ENCODE measurements at places on chromosomes 4 and X. TPM values are rescaled to one million over a fixed set of nuclear protein-coding genes. Genes with fewer than 3 reads are reported as not detected.

- DNase-seq: no peak
These were observed 115.6 kb downstream of the REPS2 start for GRCh38 chrX:17062065-17062464.

DNA sequence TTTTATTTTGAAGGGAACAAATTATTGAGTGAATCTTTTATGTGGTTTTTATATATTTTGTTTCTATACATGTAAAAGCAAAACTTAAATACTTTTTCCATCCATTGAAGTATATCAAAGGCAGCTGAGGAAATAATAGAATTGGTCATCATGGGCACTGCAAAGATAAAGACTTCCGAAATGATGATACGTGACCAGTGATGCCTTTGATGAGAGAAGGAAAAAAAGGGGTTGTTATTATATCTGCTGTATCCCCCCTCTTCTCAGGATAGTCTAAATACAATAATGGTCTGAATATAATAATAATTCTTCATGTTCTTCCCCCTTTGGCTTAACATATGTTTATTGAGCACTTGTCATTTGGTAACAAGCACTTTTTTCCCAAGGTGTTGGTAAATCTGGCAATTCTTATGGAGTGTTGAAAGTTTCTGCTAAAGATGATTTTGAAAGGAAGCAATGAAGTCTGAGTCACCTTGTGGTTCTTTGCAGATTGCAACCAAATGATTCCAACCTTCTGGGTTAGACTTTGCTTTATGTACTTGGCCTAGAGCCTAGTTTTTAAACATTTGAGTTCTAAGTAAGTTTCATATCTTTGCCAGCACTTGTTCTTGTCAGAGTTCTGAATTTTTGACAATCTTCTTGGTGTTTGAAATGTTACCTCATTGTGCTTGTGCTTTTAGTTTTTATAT, 60.8 kb downstream of the USP9X start:
- DNase-seq: no peak

DNA sequence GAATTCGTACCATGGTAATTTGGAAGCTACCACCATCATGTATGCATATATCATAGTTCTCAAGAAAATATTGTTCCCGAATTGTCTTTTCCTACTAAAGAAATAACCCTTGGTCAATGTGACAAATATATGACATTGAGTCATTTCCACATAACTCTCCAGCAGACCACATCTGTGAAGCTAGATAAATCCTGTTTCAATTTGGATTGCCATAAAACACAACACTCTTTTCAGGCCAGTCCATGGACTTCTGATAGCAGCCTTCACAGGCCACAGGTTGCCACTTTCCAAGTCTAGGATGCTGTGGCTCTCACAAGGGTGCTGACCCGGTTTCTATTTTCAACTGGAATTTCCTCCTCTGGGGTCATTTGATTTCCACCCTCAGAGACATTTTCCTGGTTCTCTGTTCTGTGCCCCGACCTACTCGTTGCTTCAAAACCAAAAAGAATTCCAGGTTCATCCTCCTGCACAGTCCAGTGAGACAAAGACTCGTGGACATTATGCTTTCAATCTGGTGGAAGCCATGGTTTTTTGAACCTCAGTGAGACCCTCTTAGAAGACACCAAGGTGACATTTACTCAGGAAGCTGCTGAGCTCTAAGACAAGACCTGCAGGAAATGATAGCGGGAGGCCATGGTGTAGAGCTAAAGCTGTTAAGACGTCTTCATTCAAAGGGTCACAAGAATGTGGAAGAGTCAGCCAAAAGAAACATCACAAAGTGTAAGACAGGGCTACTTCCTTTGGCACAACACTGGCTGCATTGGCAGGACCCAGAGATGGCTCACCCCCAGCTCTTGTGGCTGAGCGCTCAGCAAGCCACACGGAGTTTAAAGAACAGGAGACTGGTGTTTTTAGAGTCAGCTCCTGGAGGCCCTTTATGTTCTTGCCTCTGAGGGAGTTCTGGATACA, 119.8 kb downstream of the AMELX start:
- no peak for DNase-seq

GRCh38 chrX:119272882-119273419, 36.9 kb downstream of the PGRMC1 start:
- no peak for DNase-seq

DNA sequence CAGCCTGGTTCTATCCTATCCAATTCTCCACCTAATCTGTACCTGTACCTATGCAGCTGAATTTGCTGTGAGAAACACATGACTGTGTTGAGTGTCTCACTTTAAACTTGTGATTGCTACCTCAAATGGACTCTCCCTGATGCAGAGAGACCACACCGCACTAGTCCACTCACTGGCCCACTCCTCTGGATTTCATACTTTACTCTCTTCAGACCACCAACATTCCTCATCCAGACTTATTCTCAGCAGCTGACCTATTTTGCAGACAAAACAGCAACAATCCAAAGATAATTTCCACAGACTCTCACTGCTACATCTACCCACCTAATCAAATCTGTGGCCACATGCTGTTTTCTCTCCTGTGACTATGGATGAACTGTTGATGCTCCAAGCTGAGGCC, 45.2 kb downstream of the ACSL4 start:
- no peak for DNase-seq

DNA sequence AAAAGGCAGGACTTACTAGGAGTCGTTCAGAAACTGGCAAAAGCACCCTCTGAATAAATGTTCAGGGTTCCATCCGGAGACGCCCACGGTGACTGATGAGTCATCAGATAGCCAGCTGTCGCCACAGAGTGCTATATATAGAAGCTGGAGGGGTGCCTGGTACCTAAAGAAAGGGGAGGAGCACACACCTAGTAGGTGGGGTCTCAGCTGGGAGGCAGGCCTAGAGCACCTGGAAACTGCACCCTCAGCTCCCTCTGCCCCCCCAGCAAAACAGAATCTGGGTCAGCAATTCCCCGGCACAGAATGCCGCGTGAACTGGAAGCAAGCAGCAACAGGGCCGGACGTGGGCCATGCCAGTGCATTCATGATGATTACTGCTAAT, 242.0 kb downstream of the BCOR start:
- DNase-seq: no peak

DNA sequence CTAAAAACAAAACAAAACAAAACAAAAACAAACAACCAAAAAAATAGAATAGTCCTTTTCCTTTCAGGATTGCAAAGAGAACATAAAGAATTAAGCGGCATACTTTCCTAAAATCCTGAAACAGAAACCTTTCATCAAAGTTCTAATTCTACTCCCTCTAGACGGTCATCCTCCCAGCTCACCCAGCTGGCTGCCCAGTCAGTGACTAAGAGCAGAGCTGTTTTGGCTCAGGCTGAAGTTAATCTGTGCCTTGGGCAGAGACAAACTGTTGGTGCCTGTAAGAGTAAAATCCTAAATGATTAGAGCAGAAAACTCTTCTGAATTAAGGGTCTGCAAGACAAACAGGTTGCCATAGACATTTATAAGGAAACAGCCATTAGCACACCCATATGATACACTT, 17.6 kb upstream of the WAS start:
- no peak for DNase-seq

GRCh38 chr4:107862658-107863057, 37.9 kb downstream of the SGMS2 start:
- peak; percentile 22 for DNase-seq

GRCh38 chrX:74259885-74260491, 44.0 kb upstream of the ZCCHC13 start:
- no peak for DNase-seq

LRRC66 gene
- 0.12 TPM for total RNA-seq

TLR8 gene
- total RNA-seq: 2.2 TPM
